ENCODE measurements at places on chromosomes 16 and 17. TPM values are rescaled to one million over a fixed set of nuclear protein-coding genes. Genes with fewer than 3 reads are reported as not detected.

GRCh38 chr17:40443988-40444899, 994 bp downstream of the IGFBP4 start:
- DNase-seq: no peak

- DNase-seq: no peak
Measured at GRCh38 chr17:48925991-48926342, 17.8 kb downstream of the UBE2Z start.

- no peak for DNase-seq
Measured at GRCh38 chr16:82651921-82652601, 25.3 kb downstream of the CDH13 start.

- DNase-seq: no peak
Measured at GRCh38 chr16:23607726-23608125, 11.6 kb upstream of the NDUFAB1 start.

GRCh38 chr16:57998486-57998885, 2.0 kb downstream of the ZNF319 start:
- DNase-seq: no peak

- DNase-seq: no peak
Measured at GRCh38 chr16:65373097-65373496, 251.2 kb upstream of the CDH11 start.

- DNase-seq: no peak
Measured at GRCh38 chr17:69592692-69593350, 178.3 kb downstream of the MAP2K6 start.

- no peak for DNase-seq
Measured at GRCh38 chr16:23279721-23280153, 22.4 kb upstream of the SCNN1B start.

DNA sequence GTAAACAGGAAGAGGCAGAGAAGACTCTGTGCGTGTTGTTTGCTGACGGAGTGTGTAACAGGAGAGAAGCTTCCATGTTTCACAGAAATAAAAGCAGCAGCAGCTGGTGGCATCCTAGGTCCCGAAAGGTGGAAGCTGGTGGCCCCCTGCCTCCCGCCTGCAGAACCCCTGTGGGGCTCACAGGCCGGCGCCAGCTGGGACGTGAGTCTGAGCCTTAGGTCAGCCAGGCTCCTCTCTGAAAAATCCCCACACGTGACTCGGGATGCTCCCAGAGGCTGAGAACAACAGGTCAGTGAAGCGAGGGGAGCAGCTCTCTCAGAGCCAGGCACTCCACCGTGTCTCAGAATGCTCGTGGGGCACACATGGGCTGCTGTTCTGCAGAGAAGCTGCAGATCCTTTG, 27.4 kb downstream of the TMEM204 start:
- no peak for DNase-seq

GRCh38 chr17:69916761-69917160, 158.3 kb upstream of the KCNJ16 start:
- DNase-seq: no peak

GRCh38 chr17:65466547-65466946, 94.9 kb downstream of the AXIN2 start:
- DNase-seq: no peak

- no peak for DNase-seq
Measured at GRCh38 chr16:88477631-88478519, 24.8 kb downstream of the ZFPM1 start.

DNA sequence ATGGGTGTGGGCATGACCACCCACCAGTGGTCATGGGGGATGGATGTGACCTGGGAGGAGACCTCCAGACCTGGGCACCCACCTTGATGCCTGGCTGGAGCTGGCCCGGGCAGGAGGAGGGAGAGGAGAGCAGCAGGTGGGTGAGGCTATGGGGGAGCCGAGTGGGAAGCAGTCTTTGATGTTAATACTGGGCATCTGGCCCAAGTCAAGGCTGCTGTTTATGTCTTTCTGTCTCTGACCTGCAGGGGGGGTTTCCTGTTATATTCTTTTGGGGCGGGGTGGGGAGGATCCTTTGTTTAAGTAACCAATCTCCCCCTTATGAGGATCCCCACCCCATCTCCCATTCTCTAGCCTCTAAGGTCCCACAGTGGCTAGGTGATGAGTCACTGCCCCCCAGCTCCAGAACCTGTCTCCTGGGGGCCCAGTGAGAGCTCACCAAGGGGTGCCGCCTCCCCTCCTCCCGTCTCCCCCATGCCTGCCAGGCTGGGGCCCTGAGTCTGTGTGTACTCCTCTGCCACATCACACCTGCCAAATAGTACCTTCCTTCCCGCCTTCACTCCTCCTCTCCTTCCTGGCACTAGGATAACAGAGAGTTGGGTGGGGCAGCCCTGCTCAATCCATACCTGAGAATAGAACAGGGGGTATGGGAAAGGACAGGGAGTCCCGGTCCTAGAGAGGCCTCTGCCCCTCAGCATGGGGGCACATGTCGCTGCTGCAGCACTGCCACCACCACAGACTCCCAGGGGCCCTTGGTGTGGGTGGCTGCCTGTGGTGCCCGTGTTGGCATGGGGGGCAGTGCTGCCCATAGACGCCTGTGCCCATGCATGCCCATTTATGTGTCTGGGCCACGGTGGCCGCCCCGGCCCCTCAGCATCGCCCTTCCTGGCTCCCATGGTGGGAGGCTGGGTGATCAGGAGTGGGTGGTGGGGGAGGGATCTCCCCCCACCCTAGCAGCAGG, 7.3 kb downstream of the THRA start:
- no peak for DNase-seq

GRCh38 chr17:69470702-69471101, 56.2 kb downstream of the MAP2K6 start:
- DNase-seq: no peak

GRCh38 chr16:67430977-67431774, at the start of gene HSD11B2:
Gene HSD11B2 (plus strand): TSS chr16:67431121. CDS start chr16:67431249, 128 bp downstream.
- DNase-seq: no peak

GRCh38 chr17:82534401-82534812, 14.9 kb downstream of the FOXK2 start:
- DNase-seq: no peak

DNA sequence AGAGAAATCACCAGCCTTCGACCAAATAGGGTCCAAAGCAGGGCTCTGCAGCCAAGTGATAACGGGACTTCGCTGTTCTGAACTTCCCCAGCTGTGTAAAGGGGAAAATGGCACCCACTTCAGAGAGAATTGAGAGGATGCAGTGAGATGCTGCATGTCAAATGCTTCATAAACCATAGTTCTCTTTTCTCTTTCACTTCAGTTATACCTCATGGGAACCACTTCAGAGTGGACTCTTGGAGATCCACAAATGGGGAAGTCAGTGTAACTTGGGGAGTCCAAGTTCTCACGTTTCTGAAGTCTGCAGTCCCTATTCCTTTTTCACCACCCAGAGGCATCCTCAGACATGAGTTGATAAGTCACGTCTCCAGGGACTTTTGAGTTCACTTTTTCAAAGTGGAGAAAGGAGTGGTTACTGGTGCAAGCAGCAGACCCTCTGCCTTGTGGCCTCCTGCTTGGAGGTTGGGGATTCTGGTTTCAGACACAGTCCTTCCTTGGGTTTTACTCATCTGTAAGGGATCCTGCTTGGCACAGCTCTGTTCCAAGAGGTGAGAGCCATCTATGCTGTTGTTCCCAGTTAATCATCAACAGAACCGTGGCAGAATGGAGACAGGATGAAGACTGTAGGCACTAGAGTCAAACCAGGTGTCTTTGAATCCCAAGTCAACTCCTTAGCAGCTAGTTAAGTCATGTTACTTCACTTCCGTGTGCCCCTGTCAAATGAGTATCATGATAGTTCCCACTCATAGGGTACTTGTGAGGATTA, 123.4 kb upstream of the NOL11 start:
- no peak for DNase-seq

- no peak for DNase-seq
Measured at GRCh38 chr16:85501900-85502299, 111.2 kb upstream of the GSE1 start.

- no peak for DNase-seq
Measured at GRCh38 chr16:54123766-54124165, 162.8 kb downstream of the IRX3 start.

GRCh38 chr16:76577003-76577402, 299.8 kb downstream of the CNTNAP4 start:
- no peak for DNase-seq

GRCh38 chr17:17156511-17156910, 49.6 kb downstream of the PLD6 start:
- no peak for DNase-seq

- DNase-seq: no peak
Measured at GRCh38 chr17:50690887-50691549, 16.7 kb downstream of the ANKRD40 start.

- no peak for DNase-seq
Measured at GRCh38 chr16:59181821-59182420, 447.8 kb upstream of the GOT2 start.

DNA sequence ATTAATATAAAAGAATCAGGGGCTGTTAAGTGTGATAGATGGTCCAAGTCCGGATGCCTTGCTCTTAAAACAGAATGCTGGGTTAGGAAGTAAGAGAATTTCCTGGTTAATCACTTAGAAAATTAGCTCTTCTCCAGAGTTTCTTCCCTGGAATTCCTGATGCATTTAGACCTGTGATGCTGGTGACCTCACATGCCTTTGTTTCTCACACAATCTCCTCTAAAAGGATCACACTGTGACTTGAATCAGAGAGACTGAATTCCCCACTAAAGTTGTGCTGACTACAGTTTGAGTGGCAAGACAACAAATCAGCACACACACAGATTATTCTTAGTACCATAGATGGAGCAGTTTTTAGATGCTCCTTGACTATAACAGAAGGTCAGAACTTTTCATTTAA, 4.4 kb upstream of the RNF43 start:
- no peak for DNase-seq

DNA sequence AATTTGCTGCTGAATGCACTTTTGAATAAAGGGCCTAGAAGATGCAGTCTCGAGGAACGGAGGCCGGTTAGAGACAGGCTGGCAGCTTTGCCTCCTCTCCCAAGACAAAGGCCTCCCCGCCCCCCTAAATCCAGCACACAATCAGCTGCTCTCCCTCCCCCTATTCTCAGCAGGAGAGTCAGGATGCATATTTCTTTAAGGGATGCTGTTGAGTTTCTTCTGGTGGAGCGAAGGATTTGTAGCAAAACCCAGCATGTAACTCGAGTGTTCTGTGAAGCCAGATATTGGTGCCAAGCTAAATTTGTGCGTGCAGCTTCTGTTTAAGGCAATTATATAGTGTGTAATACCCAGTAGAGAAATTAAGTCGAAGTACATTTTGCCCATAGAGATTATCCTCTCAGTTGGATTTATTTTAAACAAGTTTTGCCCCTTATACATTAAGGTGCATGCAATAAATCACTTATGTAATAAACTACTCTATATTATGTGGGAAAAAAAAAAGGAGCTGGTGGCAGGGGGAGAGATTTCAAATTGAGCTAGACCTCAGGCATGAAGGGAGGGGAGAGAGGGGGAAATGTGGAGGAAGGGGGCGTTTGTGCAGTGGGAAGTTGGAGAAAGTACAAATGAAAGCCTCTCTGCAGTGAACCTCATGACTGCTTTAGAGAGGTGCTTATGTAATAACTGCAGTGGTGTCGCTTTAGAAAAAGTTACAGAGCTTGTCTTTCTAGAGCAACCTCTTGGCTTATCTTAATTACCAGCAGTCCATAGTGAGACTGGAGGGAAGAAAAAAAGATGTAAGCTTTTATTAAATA, 599.2 kb downstream of the MAF start:
- DNase-seq: no peak

GRCh38 chr17:58873926-58874325, 118.3 kb downstream of the PPM1E start:
- no peak for DNase-seq

DNA sequence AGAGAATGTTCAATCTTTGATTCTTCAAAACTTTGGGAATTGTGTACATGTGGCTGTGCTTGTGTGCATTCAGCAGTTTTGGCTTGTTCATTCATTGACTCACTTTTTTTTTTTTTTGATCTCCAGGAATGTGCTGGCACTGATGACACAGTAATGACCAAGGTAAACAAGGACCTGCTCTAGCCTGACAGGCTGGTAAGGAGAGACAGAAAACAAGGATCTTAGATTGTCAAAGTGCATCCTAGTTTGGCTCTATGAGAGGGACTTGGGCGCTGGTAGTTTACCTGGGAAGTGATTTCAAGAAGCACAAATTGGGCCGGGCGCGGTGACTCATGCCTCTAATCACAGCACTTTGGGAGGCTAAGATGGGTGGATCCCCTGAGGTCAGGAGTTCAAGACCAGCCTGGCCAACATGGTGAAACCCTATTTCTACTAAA, 233.1 kb upstream of the WSCD1 start:
- DNase-seq: peak; percentile 30

DNA sequence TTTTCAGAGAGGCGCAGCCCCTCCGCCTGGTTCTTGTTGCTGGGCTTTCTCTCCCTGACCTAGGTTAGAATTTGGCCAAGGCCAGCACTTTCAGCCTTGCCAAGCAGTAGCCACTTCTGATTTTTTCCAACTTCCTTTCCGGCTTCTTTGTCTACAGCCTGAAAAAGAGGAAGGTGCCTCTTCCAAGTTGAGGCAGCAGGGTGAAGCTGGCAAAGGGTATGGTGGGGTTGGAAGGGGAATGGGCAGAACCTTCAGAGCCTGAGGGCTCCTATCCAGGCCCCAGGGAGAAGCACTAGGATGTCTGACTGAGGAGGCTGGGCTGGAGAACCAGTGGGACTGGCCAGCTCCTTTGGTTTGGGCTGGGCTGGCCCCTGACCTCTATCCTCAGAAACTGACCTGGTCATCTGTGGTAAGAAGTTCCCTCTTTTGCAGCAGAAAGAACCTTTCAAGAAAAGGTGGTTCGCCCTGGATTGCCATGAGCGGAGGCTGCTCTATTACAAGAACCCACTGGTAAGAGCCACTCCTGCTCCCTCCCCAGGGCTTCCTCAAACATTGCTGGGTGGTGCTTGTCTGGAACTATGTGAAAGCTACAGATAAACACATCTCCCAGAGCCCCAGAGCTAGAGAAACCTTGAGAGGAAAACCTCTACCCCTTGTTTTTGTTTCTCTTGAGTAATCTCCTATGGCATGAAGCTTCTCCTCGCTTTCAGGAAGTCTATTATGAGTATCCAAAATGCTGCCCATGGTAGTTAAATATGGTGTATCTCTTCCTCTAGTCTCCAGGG, 16.6 kb upstream of the RNF135 start:
- no peak for DNase-seq

DNA sequence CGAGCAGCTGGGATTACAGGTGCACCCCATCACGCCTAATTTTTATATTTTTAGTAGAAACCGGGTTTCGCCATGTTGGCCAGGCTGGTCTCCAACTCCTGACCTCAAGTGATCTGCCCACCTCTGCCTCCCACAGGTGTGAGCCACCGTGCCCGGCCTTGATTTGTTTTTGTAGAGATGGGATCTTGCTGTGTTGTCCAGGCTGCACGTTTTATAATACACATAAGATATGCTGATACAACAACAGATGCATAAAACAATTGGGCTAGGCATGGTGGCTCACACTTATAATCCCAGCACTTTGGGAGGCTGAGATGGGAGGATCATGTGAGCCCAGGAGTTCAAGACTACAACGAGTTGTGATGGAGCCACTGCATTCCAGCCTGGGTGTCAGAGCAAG, 6.0 kb downstream of the USP36 start:
- DNase-seq: no peak

SLC12A3 gene
- total RNA-seq: not detected

NUDT16L1 gene
- 21.2 TPM for total RNA-seq

NAGS gene
- 2.2 TPM for total RNA-seq

CRHR1 gene
- not detected for total RNA-seq

SSTR5 gene
- total RNA-seq: not detected

BCAR1 gene
- total RNA-seq: 122 TPM

GLTPD2 gene
- not detected for total RNA-seq

PNPO gene
- total RNA-seq: 35.4 TPM

EPN3 gene
- 0.07 TPM for total RNA-seq

SLC52A1 gene
- total RNA-seq: 0.07 TPM

IRX5 gene
- 0.99 TPM for total RNA-seq

PRDM7 gene
- not detected for total RNA-seq

LAT gene
- total RNA-seq: 0.18 TPM

CDH8 gene
- total RNA-seq: not detected

All from pulmonary artery endothelial cell (primary cell).